MCF 10A (cell line): ENCODE measurements at places on chromosomes 13 and 19. TPM values are rescaled to one million over a fixed set of nuclear protein-coding genes. Genes with fewer than 3 reads are reported as not detected.

The TFDP1 gene
- total RNA-seq, result 77.1 and 100 TPM in 2 replicates

The COL4A1 gene
- total RNA-seq, result 25.9 and 42.1 TPM in 2 replicates

The MCEMP1 gene
- total RNA-seq, result 0.44 TPM in 1 of 2 replicates, not detected in the other

The CRB3 gene
- total RNA-seq, result 13.6 and 15.6 TPM in 2 replicates

The ZNF556 gene
- not detected in 2 replicates for total RNA-seq

The OR1M1 gene
- not detected in 2 replicates for total RNA-seq

The TRPC4 gene
- not detected in 2 replicates for total RNA-seq

The ATCAY gene
- not detected in 2 replicates for total RNA-seq

GRCh38 chr19:47848823-47849473 is 10.1 kb upstream of the TPRX2 start:
- H3K27ac ChIP-seq, result no peak overlapping the region
- H3K4me3 ChIP-seq, result no peak overlapping the region
- H3K27me3 ChIP-seq, result peaks cover 67% of the 10 kb centered on the region
- H3K36me3 ChIP-seq, result no peaks in the 10 kb centered on the region

GRCh38 chr19:52453324-52454094 is at the start of gene ZNF578:
Gene ZNF578, plus strand, starts transcription at chr19:52453553. Its CDS starts 48,293 bp downstream, at chr19:52501846.
- H3K4me3 ChIP-seq, result no peak within 1 kb of the TSS
- no peak within 1 kb of the TSS for H3K27ac ChIP-seq
- H3K4me1 ChIP-seq, result no peaks in the 10 kb centered on the region
- H3K36me3 ChIP-seq, result no peaks in the 10 kb centered on the region

GRCh38 chr19:39709026-39709872 is 5.0 kb downstream of the LGALS14 start:
- H3K4me3 ChIP-seq, result no peak overlapping the region
- no peak overlapping the region for H3K27ac ChIP-seq
- H3K27me3 ChIP-seq, result peaks cover 8% of the 10 kb centered on the region
- no peaks in the 10 kb centered on the region for H3K4me1 ChIP-seq
- no peak for DNase-seq
- no peaks in the 10 kb centered on the region for H3K36me3 ChIP-seq

- no peaks in the 10 kb centered on the region for H3K27me3 ChIP-seq
- H3K4me3 ChIP-seq, result no peak overlapping the region
- DNase-seq, result no peak
- peaks cover 14% of the 10 kb centered on the region for H3K36me3 ChIP-seq
- H3K4me1 ChIP-seq, result peaks cover 13% of the 10 kb centered on the region
Measured at GRCh38 chr19:48609571-48610108, 3.1 kb downstream of the SPACA4 start.

DNA sequence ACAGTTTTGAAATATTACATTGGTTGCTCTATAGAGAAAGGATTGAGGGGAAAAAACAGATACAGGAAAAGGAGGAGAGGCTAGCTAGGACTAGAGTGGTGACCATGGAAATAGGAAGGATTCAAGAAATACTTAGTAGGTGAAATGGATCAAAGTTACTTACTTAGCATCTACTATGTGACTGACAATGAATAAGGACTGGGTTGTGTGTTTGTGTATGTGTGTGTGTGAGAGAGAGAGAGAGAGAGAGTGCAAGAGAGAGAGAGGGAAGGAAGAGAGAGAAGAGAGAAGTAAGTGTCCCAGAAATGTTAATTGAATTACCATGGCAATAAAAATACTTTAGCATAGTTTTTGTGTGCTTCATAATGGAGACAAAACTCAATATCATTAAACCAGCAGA is 7.9 kb downstream of the GPC6 start:
- no peaks in the 10 kb centered on the region for H3K27me3 ChIP-seq

- no peak overlapping the region for H3K27ac ChIP-seq
- no peak for DNase-seq
- H3K36me3 ChIP-seq, result no peaks in the 10 kb centered on the region
Measured at GRCh38 chr13:55160867-55161266, 1979.9 kb upstream of the PRR20A start.

- no peaks in the 10 kb centered on the region for H3K27me3 ChIP-seq
- DNase-seq, result peak; percentile 20
- H3K36me3 ChIP-seq, result no peaks in the 10 kb centered on the region
- H3K4me1 ChIP-seq, result peaks cover 23% of the 10 kb centered on the region
- H3K4me3 ChIP-seq, result no peak overlapping the region
Measured at GRCh38 chr13:30045916-30046704, 195.7 kb upstream of the UBL3 start.

DNA sequence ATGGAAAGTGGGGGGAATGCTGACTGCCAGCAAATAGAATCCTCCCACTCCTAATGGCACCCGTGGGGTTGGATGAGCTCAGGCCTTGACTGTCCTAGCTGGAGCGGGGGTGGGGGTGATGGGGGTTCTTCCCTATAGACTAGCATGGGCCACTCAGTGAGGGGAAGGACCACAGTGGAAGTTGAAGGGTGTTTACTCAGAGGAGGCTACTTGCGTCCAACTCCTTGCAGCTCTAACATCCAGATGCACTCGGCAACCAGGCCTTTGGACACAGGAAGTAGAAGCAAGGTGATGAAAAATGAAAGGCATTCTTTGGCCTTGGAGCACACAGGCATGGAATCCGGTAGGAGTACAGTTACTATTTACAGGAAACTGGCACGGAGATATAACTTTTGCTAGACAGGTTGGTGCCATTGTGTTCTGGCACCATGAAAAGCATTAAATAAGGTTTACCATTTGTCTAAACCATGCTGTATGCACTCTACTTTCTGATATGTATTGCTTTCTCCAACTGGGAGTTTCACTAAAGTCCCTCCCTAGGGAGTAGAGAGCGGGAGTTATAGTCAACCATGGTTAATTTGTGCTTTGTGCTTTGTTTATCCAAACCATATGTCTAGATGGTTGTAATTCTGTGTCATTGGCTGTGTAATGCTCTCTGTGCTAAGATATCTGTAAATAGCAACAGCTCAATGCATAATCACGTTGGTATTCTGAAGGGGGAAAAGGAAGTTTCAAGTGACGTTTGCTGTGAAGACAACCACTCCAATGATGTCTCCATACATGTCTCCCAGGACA is 125.3 kb downstream of the TSHZ3 start:
- no peak overlapping the region for H3K4me3 ChIP-seq
- no peaks in the 10 kb centered on the region for H3K27me3 ChIP-seq
- no peak for DNase-seq
- no peaks in the 10 kb centered on the region for H3K36me3 ChIP-seq
- H3K4me1 ChIP-seq, result no peaks in the 10 kb centered on the region

- peaks cover 5% of the 10 kb centered on the region for H3K4me1 ChIP-seq
- H3K27ac ChIP-seq, result no peak overlapping the region
- no peaks in the 10 kb centered on the region for H3K27me3 ChIP-seq
- no peaks in the 10 kb centered on the region for H3K36me3 ChIP-seq
Measured at GRCh38 chr13:73657821-73658540, 476.2 kb downstream of the KLF12 start.

GRCh38 chr19:7731218-7731595 is 703 bp downstream of the CLEC4G start:
- peaks cover 6% of the 10 kb centered on the region for H3K4me1 ChIP-seq
- no peaks in the 10 kb centered on the region for H3K36me3 ChIP-seq
- H3K4me3 ChIP-seq, result no peak overlapping the region
- H3K27me3 ChIP-seq, result peaks cover 61% of the 10 kb centered on the region
- DNase-seq, result no peak

DNA sequence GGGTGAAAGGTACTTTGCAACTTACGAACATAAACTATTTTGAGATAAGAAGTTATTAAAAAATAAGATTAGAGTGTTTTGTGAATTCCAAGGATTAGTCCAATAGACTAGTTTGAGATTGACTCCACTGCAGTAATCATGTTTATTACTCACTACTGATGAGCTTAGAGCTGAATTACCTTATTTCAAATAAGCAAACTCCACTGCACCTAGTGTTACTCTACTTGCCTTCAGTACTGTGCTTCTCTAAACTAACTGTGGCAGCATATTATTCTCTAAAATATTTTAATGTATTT is 111.7 kb downstream of the MIPEP start:
- H3K36me3 ChIP-seq, result peaks cover 7% of the 10 kb centered on the region
- H3K27me3 ChIP-seq, result no peaks in the 10 kb centered on the region
- DNase-seq, result no peak
- peaks cover 11% of the 10 kb centered on the region for H3K4me1 ChIP-seq
- no peak overlapping the region for H3K4me3 ChIP-seq

DNA sequence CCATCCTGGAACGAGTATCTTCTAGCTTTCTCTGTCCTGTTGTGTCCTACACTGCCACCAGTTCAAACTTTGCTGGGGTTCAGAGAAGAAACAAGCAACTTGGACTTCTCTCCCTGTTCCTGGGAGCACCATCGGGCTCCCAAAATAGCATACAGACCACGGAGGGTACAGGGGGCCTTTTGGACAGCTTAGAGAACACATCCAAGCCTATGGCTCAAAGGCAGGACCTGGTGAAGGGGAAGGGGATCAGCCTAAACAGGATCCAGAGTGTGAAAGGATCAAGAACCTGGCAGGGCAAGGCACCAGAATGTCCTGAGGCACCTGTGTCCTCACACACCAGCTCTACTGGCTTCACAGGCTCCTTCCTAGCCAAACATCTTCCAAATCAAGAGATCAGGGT is 1336.5 kb downstream of the UQCRFS1 start:
- no peaks in the 10 kb centered on the region for H3K36me3 ChIP-seq
- no peak overlapping the region for H3K4me3 ChIP-seq
- no peak overlapping the region for H3K27ac ChIP-seq
- H3K27me3 ChIP-seq, result no peaks in the 10 kb centered on the region
- no peak for DNase-seq
